ENCODE measurements at places on chromosomes 12 and 14.

- no peak for DNase-seq
Measured at GRCh38 chr12:34287986-34288962, 266.0 kb downstream of the ALG10 start.

- DNase-seq: no peak
Measured at GRCh38 chr14:59376686-59377085, 88.5 kb downstream of the GPR135 start.

GRCh38 chr12:18723752-18724151 is 14.1 kb downstream of the PLCZ1 start:
- no peak for DNase-seq

DNA sequence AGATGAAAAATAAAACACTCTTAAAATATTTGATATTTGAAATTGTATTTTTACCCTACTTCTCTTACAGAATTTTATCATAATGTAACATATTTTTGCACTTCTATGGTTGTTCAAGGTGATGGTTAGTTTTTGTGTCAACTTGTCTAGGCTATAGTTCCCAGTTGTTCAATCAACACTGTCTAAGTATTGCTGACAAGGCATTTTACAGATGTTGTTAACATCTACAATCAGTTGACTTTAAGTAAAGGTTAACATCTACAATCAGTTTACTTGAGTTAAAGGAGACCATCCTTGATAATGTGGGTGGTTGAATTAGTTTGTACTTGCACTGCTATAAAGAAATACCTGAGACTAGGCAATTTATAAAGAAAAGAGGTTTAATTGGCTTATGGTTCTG is 206.5 kb downstream of the AEBP2 start:
- no peak for DNase-seq

- DNase-seq: no peak
Measured at GRCh38 chr12:107522692-107523477, 162.7 kb upstream of the PWP1 start.

GRCh38 chr12:90321369-90321768 is 612.7 kb upstream of the ATP2B1 start:
- DNase-seq: no peak

DNA sequence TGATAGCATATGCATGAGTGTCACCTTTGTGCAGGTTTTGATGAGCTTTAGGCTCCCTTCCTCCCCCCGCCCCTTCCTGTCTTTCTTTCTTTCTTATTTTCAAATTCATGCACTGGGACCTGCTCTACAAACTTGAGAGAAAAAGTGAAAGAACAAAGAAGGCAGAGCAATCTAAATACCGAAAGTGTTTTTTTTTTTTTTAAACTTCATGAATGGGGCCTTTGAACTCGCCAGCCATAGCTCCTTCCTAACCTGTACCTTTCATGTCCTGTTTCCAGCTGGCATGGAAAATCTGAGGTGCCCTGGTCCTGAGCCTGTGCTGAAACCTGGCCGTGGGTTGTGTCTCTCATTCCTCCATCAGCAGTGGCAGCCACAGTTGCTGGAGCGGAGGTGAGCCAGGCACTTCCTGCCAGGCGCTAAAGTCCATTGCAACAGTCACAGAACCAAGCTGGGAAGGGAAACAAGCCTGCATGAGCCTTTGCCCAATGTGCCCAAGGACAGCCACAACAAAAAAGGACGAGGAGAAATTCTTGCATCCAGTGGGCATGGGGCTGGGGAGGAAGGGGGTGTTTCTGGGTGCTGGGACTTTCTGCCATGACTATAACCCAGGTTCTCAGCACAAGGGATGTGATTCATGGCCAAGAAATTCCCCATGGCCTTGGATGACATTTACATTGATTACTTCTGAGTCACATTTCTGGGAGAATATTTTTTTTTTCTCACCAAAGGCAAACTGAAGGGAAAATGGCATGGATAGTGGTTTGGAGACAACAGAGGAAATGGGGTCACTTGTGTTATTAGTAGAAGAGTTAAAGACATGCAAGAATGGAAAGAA is 102.7 kb downstream of the TMEM30B start:
- no peak for DNase-seq

DNA sequence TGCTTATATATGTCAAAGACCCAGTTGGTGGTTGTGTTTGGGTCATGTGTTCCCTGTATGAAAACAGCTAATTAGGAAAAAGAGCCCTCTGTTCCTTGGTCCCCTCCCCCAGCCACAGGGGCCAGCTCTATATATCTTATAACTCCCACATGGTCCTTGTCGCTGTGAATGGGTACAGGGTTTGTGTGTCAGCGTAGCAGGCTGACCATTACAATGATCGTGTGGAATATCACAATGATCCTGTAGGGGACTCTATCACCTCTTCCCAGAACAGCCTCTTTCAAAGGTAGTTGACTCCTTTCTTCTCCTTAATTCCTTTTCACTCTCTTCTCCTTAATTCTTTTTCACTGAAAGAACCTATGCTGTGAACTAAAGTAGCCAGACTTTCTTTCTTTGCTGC is 51.6 kb upstream of the RIC8B start:
- DNase-seq: no peak

GRCh38 chr12:98374007-98374406 is 141.4 kb upstream of the TMPO start:
- DNase-seq: no peak

- no peak for DNase-seq
Measured at GRCh38 chr14:93982230-93983007, 6.0 kb upstream of the ASB2 start.

DNA sequence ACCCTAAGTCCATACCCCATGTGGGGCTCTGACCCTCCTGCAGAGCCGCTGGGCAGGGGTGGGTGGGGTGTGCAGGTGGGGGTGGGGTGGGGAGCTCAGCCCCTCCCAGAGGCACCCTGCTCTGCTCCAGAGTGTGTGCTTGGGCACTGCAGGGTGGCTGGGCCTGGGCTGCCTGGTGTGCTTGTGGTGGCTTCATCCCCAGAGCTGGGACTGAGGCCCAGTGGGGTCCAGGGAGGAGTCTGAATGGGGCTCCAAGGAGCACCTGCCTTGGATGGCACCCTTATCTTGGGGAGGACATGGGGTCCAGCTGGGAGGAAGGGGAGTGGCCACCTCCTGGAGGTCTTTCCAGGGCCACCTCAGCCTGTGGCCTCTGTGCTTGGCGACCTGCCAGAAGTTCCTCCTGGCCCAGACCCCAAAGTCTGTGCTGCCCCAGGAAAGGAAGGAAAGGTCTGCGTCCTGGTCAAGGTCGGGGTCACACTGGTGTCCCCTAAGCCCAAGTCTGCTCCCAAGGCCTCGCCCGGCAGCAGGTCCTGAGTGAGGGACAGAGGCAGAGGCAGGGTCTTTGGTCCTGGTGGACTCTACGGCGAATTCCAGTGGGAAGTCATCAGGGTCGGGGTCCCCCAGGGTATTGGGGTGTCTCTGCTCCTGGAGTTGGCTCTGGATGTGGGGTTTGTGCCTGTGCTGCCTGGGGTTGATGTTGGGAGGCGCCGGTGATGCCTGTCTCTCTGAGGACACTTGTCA is 373.4 kb downstream of the TMEM121 start:
- no peak for DNase-seq
